ENCODE measurements at places on chromosomes 7 and 10.

- no peak overlapping the region for H3K4me3 ChIP-seq
- no peak overlapping the region for H3K27ac ChIP-seq
- no peaks in the 10 kb centered on the region for H3K4me1 ChIP-seq
These were observed 38.0 kb downstream of the MARCHF5 start for GRCh38 chr10:92328993-92329392.

DNA sequence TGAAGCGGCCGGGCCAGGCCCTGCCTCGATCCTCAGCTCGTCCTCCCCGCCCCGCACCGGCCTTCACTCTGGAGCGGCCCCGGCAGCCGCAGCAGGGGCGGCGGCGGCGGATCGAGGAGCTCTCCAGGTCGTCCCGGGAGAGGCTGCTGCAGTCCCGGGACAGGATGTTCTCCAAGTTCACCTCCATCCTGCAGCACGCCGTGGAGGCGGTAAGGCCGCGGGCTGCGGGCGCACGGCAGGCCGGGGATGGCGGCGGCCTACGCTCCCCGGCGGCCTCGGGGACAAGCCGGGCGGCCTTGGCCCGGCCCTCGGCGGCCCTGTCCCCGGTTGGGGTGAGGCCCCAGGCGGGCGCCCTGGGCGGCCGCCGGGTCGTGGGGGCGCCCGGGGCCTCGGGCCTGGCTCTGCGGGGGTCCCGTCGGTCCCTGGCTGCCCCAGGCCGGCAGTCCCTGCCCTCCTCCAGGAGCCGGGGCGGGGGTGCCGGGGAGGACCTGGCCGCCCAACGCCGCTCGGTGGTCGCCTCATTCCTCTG, 399 bp downstream of the FHIP2A start:
- DNase-seq = no peak
- H3K27ac ChIP-seq = no peak overlapping the region
- no peaks in the 10 kb centered on the region for H3K36me3 ChIP-seq

GRCh38 chr7:107836237-107837144, 33.5 kb upstream of the SLC26A3 start:
- H3K36me3 ChIP-seq = no peaks in the 10 kb centered on the region
- no peaks in the 10 kb centered on the region for H3K27me3 ChIP-seq
- no peak overlapping the region for H3K27ac ChIP-seq
- no peak for DNase-seq
- H3K4me3 ChIP-seq = no peak overlapping the region

- no peak overlapping the region for H3K27ac ChIP-seq
- 0 out of 2 replicates have a peak, but pooled peaks cover 2% of the 10 kb centered on the region for H3K27me3 ChIP-seq
- no peak for DNase-seq
- no peaks in the 10 kb centered on the region for H3K36me3 ChIP-seq
- no peak overlapping the region for H3K4me3 ChIP-seq
These were observed 3.4 kb downstream of the CPA4 start for GRCh38 chr7:130296221-130296951.

DNA sequence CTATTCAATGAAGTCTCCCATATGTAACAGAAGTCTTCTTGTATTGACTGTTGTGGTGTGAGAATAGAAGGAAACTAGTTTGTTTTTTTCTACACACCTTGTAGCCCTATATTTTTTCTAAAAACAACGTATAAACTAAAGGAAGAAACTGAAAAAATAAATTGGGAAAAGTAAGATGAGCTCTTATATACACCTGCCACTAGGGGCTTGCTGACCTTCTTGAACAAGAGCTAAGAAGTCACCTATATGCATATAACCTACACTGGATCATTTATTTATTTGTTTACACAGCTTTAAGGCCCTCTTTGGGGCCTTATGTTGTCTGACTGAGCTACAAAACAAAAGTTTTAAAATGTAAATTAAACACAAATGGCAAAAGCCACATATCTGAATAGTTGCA, 383.0 kb downstream of the HPSE2 start:
- H3K4me3 ChIP-seq = no peak overlapping the region
- no peak overlapping the region for H3K27ac ChIP-seq
- no peaks in the 10 kb centered on the region for H3K27me3 ChIP-seq
- no peak for DNase-seq

Data from Karpas-422 (cell line).